ENCODE measurements at places on chromosomes 1 and 21.

GRCh38 chr1:42456754-42457089, 379 bp downstream of the PPCS start:
- no peak for DNase-seq

DNA sequence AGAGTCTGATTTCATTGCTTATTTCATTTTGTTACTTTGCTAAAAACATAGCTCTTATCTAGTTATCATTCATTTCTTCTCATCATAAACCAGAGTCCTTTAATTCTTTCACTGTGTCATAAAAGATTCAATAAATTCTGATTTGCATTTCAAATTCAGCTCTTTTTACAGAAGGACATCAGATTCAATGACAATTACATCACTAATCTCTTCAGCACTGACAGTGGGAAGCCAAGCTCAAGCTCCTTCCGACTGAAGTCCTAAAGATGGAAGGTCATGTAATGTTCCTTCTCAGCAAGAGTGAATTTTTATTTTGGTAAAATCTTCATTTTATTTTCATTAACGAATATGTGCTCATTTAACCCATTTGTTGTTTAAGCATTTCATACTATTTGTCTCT, 530.7 kb upstream of the ADGRL2 start:
- DNase-seq, result no peak

GRCh38 chr21:43936247-43936967, 71.4 kb downstream of the AGPAT3 start:
- no peak for DNase-seq

- DNase-seq, result no peak
These were observed 86.8 kb upstream of the RGS4 start for GRCh38 chr1:162982364-162982763.

- DNase-seq, result no peak
These were observed 7.5 kb downstream of the MFSD2A start for GRCh38 chr1:39962450-39962825.

DNA sequence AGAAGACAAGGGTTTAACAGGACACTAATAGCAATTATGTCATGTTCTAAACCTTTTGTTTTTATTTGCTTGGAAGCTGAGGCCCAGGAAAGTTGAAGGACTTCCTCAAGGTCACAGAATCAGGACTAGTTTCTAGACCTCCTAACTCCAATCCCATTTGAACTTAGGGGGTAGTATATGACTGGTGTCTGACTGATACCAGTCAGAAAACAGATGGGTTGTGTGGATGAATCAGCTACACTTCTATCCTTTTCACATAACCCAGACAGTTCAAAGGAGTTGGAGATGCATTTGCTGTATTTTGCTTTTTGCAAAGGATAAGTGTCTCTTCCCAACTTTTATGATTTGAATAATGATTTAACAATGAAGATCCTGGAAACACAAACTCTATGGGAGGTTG, 322.5 kb downstream of the HLX start:
- no peak for DNase-seq

DNA sequence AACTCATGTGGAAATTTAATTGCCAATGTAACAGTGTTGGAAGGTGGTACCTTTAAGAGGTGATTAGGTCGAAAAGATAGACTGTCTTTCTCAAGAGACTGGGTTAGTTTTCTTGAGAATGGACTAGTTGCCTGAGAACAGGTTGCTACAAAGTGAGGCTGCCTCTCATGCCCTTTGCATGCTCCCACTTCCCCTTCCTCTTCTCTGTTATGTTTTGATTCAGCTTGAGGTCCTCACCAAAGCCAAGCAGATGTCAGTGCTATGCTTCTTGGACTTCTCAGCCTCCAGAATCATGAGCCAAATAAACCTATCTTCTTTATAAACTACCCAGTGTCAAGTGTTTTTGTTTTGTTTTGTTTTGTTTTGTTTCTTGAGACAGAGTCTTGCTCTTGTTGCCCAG, 187.0 kb upstream of the RUNX1 start:
- no peak for DNase-seq

DNA sequence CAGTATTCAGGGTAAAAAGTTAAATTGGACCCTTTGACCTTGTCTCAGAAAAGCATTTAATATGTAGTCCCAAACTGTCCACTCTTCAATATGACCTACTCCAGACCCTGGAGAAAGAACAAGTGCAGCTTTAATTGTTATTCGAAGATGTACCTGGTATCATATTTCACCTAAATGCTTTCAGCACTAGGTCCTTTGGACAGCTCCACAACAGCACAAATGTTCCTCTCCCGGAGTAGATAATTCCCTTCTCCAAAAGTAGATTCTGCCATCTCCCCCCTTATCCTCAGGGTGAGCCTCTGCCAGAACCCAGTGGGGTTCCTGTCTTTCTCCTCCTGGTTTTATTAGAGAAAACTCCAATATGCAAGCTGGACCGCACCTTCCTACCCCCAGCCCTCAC, 104.5 kb upstream of the AJAP1 start:
- no peak for DNase-seq

- no peak for DNase-seq
These were observed 392.3 kb upstream of the CAMK1G start for GRCh38 chr1:209191262-209191634.

- DNase-seq, result no peak
These were observed 41.6 kb upstream of the TMEM52 start for GRCh38 chr1:1960480-1961196.

GRCh38 chr1:48695161-48695560, 81.5 kb downstream of the BEND5 start:
- no peak for DNase-seq

DNA sequence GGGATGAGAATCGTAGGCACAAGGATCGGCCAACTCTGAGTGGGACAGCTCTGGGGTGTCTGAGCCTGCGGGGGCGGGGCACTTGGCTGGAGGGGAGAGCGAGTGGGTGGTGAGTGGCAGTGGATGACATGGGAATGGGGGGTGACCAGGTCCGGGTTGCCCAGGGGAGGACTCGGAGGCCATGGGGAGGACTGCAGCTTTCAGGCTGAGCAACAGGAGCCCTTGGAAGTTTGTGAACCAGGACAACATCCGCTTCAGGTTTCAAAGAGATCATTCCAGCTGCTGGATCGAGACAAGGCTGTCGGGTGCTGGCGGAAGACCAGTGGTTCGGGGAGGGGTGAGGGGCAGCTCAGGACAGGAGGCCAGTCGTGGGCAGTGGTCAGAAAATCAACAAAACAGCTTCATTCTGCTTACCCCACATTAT, 124.4 kb upstream of the IRF2BP2 start:
- DNase-seq, result no peak

DNA sequence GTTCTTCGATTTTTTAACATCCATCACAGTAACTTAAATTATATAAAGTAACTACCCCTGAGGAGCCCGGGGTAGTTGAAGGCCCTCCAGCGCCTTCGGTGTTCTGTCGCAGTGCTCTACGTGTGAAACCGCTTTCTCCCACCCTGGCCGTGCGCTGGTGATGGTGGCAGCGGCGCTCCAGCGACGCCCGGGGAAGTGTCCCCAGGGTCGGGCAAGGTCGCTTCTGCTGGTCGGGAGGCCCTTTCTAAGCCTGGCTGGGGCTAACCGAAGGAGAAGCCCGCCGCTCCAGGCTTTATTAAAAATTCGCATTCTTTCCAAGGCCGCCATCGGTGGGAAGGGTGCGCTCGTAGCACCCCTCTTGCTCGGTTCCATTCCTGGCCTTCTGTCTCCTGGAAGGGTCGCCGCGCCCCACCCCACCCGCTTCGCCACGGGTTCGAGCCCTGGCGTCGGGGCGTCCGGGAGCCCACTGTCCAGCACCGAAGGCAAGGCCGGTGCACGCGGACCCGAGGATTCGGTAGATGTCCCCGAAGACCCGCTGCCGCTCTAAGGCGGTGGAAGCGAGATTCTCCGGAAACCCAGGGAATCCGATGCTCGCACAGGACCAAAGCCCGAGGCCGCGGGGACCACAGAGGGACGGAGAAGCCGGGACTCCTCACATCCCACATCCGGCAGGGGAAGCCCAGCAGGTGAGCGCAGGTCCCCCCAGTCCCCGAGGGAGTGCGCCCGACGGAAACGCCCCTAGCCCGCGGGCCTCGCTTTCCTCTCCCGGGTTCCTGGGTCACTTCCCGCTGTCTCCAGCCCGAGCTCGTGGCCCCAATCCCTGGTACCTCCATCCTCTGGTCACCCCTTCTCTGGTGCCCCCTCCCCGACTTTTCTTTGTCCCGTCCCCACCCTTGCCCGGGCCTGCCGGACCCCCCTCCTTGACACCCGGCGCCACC, 685 bp upstream of the RIPPLY3 start:
- no peak for DNase-seq

DNA sequence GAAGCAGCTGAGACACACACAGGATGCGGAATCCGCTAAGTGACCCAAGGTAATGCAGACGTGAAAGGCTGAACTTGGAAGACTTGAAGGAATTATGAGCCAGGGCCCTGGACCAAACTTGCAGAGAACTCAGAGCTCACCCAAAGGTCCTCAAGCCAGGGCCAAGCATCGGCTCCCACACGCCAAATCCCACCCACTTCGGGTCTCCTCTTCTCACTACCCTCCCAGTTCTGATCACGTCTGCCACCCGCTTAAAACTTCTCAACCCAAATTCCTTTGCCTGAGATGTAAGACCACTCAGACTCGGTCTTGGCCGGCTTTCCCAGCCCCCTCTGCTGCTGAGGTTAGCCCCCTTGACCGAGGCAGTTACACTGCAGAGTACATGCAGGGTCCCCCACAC, 130.1 kb downstream of the PSMG1 start:
- DNase-seq, result no peak

DNA sequence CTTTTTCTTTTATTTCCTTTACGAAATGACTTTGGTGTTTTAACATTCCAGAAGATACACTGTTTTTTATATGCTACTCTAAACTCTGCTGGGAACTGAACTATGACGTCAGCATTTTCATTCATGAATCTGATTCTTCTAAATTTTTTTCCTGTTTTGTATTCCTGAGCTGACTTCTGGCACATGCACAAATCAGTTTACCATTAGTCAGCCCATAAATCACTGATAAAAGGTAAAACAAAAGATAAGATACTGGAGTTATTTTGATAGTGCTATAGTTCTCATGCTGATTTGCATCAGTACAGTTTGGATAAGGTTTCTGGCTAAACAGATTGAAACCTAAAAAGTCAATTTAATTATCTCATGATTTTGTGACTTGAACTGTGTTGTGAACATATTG, 10.4 kb downstream of the CAMTA1 start:
- DNase-seq, result no peak

DNA sequence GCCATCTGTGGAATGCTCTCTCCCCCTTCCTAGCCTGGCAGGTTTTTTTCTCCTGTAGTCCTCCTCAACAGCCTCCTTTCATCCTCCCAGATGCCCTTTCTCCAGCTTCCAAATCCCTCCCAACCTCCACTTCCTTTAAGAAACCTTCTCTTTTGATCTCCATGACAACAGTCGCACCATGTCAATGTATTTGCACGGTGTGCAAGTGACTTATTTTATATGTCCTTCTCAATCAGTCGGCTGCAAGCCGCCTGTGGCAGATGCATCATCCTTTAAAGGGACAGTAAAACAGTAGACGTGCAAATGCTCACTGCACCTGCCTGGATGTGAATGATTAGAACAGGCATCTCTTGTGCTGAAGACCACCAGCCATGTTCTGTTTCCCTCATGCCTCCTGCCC, 285.2 kb downstream of the PCP4 start:
- no peak for DNase-seq

DNA sequence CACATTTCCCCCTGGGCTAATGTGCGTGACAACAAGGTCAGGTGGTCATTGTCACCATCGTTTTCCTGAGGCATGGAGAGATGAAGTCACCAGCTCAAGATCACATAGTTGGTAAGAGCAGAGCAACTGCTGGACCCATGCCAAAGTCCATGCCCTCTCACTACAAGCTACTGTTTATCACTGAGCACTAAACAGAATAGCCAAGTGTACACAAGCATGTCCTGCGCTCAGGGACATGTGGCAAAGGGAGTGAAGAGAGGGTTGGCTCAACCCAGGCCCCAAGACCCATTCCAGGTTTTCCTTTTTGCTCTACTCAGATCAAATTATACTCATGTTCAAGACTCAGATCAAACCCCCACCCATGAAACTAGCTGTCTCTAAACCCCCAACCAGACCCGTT, 20.8 kb downstream of the LRRC52 start:
- no peak for DNase-seq

DNA sequence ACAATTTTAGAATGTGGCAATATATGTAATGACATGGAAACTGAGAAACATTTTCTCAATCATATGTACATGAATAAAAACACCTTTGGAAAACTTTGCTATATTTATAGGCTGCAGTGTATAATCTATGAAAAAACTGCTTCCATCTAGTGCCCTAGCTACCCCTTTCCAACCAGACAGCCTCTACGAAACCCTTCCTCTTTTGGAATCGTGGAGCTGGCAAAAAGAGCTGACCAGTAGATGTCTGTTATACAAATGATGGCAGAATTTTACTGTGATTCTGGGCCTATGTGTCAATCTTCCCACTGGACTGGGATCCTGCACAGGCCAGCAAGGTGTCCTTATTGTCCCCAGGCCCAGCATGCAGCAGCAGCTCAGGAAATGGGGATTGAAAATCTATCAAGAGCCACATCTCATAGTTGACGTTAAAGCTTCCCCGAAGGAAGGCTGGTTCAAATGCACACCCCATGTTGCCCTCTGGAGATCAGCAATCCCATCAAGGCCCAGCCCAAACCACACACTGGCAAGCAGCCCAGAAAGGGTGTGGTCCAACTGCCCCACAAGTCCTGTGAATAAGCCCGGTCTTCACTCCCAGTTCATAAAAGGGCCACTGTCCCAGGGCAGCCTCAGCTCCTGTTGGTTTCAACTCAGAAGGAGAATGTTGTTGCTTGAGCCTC, 8.8 kb upstream of the FAM20B start:
- peak; percentile 83 for DNase-seq

- DNase-seq, result no peak
These were observed 31.7 kb downstream of the ERICH3 start for GRCh38 chr1:74641876-74642275.

DNA sequence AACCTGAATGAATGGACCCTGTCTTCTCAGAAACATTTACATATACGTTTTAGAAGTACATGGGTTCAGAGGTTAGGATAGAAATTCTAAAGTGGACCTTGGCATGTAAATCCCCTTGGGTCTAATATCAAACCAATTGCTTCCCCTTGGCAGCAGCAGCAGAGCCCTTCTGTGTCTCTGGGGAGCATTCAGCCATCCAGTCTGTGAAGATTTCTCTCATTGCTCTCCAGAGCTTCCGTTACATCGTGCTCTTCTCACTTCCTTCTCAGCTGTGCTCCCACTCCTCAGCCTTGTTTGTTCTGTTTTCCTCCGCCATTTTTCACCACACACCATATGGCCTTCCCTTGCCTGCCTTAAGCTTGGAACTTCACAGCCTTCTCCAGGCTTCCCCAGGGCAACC, 61.5 kb upstream of the ATP1B1 start:
- DNase-seq, result no peak

- no peak for DNase-seq
These were observed 40.5 kb upstream of the SAMD13 start for GRCh38 chr1:84260852-84261518.

DNA sequence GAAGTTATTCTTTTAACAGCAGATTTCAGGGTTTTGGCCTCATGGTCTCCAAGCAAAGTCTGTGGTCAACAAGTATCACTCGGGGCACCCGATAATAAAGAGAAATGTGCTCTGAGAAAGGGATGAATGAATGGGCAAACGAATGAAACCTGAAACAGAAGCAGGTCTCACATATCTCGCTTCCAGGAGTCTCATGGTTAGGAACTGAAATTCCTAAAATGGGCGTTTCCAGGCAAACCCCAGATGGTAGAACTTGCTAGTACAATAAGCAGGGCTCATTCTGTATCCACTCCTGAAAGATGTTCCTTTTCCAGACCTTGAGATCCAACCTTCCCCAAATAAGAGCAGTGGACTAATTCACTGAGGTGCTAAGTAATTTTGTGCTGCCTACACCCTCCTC, 87.2 kb downstream of the LAMC2 start:
- no peak for DNase-seq

Measured in caudate nucleus (tissue), 63 donors.